HuH-7.5 (cell line): ENCODE measurements at places on chromosomes 1 and 21.

DNA sequence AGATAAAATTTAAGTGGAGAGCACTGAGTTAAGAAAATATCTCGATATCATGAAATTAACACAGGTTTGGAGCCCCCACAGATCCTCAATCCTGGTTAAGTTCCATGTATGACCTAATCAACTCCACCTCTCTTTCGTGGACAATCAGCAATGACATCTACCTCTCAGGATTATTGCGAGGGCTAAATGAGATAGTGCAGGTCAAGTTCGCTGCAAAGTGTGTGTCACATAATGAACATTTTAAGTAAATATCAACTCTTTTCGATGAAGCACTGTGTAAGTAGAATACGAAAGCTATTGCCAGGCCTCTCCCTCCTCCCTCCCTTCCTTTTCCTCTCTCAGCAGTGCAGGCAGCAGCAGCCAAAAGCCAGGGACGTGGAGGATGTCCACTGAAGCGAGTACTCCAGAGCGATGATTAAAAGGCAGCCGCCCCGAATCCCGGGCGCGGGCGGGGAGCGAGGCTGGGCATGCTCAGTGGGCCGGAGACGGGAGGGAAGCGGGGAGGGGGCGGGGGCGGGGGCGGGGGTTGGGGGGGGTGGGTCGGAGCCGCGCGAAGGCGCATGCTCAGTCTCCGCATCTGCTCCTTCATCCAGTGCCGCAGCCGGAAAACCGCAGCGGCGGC lies at the start of gene CAMSAP2:
Gene CAMSAP2, plus strand, starts transcription at position 567 of the 622 bp plus-strand sequence. CDS start 935 bp downstream, outside the sequence.
- peak; percentile 90 for DNase-seq

- no peak for DNase-seq
Measured at GRCh38 chr1:166937962-166938361, 37.4 kb downstream of the ILDR2 start.

DNA sequence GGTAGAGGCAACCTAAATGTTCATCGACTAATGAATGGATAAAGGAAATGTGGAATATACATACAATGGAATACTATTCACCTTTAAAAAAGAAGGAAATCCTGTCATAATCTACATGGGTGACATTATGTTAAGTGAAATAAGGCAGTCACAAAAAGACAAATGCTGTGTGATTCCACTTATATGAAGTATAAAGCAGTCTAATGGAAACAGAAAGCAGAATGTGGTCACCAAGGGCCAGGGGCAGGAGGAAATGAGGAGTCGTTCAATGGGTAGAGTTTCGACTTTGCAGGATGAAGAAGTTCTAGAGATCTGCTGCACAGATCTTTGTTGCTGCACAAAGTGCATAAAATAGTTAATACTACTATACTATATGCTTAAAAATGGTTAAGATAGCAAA lies 7.8 kb downstream of the DIPK1A start:
- DNase-seq, result no peak

DNA sequence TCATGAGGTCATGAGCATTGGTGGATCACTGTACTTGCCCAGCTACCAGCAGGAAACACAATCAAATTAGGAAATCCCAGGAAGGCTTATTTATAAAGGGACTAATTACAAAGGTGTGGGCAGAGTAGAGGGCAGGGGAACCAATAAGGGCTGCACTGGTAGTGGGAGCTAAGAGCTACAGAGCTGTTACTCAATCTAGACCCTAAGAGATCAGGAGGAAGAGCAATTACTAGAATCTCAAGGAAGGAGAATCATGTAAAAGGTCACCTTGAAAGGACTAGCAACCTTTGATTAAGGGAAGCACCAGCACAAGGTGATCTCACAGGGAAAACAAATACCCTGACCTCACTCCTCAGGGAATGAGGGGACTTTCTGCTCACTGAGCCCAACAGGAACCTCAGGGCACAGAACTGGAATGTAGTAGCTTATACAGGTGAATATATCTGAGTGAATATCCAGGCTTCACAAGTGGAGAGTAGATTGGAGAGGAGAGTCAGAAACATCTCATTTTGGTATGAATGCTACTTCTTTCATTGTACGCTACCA lies 66.8 kb downstream of the SAMSN1 start:
- DNase-seq, result no peak

DNA sequence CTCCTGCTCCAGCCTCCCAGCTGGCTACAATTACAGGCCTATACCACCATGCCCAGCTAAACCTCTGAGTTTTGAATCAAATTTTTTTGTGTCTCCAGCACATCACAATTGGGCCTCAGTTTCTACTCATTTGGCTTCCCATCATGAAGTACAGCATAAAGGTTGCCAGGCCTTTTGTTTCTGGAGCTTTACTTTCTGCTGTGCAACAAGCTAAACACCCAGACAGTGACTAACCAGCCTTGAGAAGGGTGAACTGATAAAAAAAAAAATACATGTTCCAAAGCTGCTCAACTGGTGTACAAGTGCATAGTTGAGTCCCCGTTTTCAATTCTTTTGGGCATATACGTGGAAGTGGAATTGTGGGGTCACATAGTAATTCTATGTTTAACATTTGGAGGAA lies 25.1 kb downstream of the TIAM1 start:
- no peak for DNase-seq

GRCh38 chr1:198701766-198702539 lies 63.1 kb downstream of the PTPRC start:
- no peak for DNase-seq

DNA sequence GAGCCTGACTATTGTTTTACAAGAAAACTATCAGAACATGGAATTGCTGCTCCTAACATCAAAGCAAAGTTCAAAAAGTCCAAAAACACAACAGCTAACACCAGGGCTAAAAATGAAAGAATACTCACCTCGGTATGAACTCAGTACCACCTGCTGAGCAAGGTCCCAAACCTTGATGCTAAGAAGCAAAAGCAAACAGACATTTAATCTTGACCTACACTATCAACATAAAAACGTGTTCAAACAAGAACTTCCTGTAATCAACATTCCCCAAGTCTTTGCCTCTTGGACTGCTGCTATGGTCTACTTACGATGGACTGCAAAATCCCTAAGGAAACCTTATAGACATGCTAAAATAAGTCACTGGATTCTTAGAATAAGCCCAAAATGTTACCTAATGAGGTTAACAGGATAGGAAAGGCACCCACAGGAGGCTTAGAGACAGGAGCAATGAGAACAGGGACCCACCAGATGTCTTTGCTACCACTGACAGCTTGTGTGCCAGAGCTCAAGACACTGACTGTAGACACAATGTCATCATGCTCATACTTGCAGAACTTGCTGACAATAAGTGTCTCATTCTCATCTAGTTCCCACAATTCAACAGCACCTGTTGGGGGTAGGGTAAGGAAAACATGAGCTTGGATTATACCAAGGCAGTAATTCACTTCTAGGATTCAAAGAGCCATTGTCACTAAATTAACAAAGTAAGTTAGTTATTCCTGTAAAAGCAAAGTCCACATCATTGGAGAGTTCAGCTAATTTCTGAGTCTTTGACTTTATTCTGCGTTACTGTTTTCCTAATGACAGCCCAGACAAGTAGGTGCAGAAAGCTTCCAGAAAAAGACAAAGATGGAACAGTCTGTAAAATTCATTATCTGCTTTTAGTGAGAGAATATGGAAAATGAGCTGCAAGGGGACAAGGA lies 1.8 kb downstream of the WDR77 start:
- DNase-seq, result no peak

DNA sequence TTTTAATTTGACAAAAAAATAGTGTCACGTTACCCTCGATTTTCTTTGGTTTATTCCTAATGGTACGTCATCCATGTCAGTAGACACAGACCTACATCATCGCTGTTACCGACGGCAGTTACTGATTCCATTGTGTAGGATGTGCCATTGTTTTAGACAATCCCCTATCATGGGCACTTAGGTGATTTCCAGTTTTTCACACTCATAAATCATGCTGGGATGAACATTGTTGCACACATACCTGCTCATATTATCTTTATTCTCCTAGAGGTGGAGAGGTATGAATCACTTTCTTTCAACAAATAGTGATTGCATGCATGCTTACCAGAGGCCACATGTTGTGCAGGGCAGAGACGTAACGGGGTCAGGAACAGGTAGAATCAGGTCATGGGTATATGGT lies 79.7 kb upstream of the EFHD2 start:
- DNase-seq, result no peak

GRCh38 chr1:206953126-206953525 lies 6.9 kb upstream of the PIGR start:
- DNase-seq, result no peak

DNA sequence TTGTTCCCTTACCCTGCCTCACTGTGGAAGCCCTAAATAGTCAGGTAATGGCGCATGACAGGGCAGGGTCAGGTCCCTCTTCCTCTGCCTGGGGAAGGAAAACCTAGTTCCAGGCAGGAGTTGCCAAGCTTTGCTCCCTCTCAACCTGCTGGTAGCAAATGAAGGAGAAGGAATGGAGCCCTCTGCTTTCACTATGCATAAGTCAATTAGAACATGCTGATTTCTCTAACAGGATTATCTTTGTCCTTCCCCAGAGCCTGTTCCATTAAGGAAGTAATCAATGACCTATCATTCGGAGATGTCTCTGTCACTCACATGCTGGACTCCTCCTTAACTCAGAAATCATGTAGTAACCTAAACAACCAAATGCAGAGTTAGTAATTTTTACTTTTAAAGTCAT lies 161.8 kb upstream of the NFIA start:
- no peak for DNase-seq

DNA sequence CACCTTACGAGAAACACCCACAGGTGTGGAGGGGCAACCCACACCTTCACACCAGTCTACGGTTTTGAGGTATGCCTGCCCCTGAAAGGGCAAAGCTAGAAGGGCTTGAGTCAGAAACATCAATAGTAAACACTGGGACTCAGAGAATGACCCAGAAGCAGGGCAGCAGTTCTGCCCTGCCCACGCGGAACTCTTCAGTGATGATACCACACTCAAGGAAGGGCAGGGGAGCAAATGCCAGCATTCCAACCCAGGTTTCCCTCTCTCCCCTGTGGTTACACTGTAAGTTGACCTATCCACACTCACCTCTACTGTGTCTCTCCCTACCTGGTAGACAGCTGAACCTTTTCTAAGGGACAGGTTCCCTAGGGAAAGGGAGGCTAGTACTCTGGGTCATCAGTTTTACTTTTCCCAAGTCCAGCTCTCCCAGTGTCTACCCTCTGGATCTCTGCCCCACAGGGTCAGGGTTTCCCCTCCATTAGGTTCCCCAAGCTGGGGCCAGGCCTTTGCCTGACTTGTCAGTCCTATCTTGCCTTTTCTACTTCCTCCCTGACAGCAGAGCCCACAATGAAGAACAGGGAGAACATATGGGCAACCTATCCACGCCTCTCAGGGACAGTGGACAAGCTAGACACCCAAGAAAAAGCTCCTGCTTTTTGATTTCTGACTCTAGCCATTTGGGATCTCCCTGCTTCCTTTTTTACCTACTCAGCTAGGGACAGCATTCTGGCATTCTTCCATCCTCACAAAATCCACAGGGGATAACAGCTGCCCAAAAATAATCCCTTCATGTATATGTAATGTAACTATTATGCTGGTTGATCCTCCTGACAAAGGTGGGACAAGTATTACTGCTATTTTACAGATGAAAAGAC lies 3.0 kb downstream of the F11R start:
- DNase-seq, result no peak

DNA sequence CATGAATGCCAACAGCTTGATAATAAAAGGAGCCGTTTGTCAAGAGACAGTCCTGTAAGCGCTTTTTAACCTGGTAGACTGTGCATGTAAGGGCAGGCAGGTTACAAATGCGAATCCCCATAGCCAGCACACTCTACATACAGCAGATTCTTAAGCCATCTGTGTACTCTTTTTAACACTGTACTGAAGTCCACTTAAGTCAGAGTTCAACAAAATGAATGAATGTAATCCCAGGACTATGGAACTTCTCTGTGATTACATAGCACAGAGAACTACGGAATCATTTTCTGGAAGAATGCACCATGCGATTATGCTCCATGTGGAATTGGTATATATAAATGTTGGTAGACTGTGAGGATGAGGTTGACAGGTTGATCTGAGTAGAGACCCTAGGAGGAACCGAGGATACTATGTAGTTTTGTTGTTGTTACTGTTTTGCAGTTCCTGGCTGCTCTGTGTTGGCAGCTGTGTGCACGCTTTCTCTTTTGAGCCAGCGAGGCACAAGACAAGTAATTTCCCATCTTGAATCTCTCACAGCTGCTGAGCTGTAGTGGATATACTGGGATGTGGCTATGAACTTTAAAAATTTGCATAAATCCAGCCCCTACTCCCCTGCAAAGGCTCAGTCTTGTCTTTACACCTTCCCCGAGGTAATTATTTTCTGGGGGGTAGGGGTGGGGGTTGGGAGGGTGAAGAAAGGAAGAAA lies 21.9 kb downstream of the LRRC8D start:
- DNase-seq, result no peak

DNA sequence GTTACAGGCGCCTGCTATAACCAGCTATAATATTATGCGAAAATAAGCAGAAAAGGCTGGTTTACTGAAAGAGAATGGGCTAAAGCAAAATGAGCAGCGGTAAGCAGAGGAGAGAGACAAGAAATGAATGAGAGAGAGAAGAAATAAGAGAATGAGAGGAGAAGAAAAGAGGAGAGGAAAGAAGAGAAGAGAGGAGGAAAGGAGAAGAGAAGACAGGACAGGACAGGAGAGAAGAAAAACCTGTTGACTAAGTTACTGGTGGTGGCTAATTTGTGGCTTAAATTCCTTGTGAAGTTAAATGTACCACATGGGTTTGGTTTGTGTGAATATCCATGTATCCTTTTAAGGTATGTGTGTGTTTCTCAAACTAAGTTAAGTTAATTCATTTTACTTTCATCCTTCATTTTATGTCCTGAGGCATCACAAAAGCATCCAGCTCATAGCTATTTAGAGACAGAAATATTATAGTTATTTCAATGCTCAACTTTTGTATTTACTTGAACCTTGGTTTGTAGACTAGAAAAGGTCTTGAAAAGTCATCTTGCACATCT lies 3.1 kb upstream of the DDR2 start:
- DNase-seq, result no peak

- no peak for DNase-seq
Measured at GRCh38 chr1:10940451-10940804, 72.0 kb upstream of the TARDBP start.

- no peak for DNase-seq
Measured at GRCh38 chr1:81569761-81570160, 231.0 kb upstream of the ADGRL2 start.

DNA sequence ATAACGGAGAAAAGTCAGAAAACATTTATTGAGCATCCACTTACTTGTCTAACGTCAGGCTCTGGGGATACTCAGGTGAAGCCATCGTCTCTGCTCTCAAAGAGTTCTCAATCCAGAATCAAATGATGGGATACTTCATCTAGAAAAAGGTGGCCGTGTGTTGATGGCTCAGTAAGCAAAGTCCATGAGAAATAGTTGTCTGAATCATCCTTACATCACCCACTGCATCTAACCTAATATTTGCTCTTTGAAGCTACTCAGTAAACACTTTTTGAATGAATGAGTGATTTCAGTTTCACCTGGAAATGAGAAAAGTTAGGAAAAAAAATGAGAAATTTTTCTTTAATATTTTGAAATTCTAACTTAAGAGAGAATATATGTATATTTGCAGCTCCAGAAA lies 155.3 kb upstream of the PKN2 start:
- no peak for DNase-seq

GRCh38 chr1:147062956-147063355 lies 109.3 kb downstream of the PRKAB2 start:
- no peak for DNase-seq

GRCh38 chr1:71101839-71102376 lies 21.1 kb upstream of the ZRANB2 start:
- no peak for DNase-seq
